Astrocyte of the cerebellum (primary cell): ENCODE measurements at places on chromosomes 3 and 15.

- no peak for DNase-seq
Observed at GRCh38 chr3:125126323-125126722, 70.5 kb upstream of the HEG1 start.

GRCh38 chr3:55178336-55178735 is 250.5 kb upstream of the LRTM1 start:
- DNase-seq: no peak

DNA sequence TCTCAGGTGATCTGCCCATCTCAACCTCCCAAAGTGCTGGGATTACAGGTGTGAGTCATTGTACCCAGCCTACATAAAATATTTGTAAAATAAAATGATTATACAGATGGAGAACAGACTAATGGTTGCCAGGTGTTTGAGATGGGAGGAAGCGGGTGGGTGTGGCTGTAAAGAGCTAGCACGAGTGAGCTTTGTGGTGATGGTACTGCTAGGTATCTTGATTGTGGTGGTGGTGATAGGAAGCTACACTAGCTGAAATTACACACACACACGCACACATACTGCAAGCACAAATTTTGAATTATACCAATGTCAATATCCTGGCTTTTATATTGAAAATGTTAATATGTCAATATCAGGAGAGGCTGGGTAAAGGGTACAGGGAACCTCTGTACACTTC is 5.4 kb downstream of the PGPEP1L start:
- no peak for DNase-seq

DNA sequence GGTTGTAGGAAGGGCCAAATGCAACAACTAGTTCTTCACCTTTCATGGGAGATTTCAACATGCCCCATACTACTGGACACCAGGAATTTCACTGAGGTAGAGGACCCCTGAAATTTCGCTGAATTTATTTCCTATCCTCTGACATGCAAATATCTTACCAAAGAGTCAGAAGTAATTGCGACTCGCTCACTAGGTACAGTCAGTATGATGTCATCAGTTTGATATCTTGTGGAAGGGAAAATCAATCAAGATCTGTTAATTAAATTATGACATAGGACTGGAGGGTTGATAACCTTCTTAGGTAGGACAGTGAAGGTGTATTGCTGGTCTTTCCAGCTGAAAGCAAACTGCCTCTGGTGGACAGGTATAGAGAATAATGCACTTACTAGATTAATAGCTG is 74.9 kb upstream of the TNIK start:
- DNase-seq: no peak

DNA sequence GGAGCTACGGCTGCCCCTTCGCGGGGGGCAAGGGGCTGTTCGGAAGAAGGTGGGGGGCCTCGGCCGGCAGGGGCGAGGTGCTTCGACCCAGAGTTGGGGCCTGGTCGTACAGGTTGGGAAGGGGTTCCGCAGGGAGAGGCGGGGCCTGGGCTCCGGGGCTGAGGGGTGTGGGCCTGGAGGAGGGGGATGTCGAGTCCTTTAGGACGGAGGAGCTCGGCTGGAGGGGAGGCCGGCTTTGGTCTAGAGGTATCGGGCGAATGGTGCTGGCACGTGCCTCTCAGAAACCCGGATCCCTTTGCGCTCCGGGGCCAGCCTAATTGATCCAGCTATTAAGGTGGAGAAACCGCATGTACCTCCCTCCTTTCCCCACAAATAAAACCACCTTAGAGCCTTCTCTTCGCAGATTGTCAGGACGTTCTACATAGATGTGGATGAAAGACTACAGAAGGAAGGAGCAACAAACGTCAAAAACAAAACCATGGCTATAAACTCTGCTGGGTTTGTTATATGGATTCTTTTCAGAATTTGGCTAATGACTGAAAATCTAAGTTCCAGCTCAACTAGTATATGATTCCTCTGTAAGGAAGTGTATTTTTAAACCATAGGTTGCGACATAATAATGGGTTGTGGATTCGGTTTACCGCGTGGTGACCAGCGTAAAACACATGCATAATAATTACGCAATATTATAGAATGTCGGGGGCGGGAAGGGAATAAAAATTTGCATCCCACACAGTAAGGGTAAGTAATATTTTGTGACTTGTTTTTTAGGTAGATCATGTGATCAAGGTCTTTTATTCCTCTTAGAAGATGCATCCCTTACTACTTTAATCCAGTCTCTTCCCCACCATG is 644 bp upstream of the NGLY1 start:
- no peak for DNase-seq

GRCh38 chr15:30063835-30064546 is 18.8 kb upstream of the GOLGA8J start:
- DNase-seq: no peak

GRCh38 chr15:70528816-70529215 is 234.5 kb downstream of the UACA start:
- DNase-seq: no peak

GRCh38 chr3:189276444-189277219 is 104.9 kb downstream of the TPRG1 start:
- peak; percentile 92 for DNase-seq

- DNase-seq: no peak
Observed at GRCh38 chr15:73826711-73827251, 46.6 kb upstream of the TBC1D21 start.

DNA sequence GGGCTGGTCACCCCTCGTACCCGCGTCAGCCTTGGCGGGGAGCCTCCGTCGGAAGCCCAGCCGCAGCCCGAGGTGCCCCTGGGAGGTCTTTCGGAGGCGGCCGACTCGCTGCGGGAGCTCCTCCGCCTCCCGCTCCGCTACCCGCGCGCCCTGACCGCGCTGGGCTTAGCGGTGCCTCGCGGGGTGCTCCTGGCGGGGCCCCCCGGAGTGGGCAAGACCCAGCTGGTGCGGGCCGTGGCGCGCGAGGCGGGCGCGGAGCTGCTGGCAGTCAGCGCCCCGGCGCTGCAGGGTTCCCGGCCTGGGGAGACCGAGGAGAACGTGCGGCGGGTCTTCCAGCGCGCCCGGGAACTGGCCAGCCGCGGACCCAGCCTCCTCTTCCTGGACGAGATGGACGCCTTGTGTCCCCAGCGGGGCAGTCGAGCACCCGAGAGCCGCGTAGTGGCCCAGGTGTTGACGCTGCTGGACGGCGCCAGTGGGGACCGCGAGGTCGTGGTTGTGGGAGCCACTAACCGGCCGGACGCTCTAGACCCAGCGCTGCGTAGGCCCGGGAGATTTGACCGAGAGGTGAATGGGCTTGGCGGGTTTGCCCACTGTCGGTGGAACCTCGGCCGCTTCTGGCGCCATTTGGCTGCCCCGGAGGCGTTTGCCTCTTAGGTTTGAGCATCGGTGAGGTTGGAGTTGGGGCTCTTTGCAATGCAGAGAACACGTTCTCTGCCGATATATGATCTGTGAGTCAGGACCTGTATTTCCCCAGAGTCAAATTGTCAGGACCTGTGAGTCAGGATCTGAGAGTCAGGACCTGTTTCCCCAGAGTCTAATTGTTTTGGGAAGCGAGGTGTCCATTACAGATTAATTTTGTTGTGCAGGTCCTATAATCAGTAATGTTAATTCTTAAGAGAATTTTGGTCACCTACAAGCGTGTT is 24.9 kb upstream of the GATM start:
- no peak for DNase-seq

- peak; percentile 20 for DNase-seq
Observed at GRCh38 chr15:61035311-61035710, 193.8 kb downstream of the RORA start.

DNA sequence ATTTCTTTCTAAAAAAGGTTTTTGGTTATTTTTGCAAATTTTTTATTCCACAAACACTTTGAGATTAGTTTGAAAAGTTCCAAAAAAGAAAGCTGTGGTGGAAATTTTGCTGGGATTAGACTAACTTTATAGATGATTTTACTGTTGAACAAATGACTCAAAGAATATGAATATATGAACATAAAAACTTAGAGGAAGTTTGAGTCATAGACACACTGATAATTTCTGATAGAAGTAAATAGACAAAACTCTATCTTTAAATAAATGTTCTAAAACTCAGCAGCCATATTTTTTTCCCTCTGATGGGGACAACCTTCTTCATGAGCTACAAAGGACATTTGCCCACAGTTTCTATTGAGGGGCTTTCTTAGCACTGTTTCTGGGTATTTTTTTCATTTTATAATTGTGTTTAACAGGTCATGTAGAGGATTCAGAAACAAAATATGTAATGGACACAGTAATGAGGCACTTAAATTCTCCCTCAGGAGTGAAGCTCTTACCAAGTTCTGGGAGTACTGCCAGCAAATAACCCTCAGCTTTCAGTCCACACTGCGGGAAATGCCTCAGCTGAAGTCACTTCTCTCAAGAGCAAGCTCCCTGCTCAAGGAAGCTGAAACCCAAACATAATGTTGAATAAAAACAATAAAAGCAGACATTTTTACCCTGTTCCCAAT is 157.6 kb downstream of the NFKBIZ start:
- peak; percentile 98 for DNase-seq

GRCh38 chr3:187856555-187856954 is 111.3 kb upstream of the BCL6 start:
- no peak for DNase-seq

DNA sequence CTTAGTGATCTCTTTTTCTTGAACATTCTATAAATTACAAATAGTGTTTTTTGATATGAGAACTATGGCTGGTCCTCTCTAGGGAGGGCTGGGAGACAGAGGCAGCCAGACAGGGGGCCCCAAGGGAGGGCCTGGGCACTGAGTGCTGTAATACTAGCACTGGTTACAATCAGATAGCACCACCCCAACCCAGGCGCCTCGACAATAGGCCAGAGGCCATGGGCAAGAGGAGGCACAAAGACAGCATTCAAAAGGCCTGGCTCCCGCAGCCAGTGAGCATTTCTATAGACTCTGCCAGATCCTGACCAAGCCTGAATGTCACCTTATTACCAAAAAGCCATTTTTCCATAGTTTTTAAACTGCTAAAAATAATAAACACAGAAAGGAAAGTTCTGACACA is 158.5 kb downstream of the THRB start:
- no peak for DNase-seq

- no peak for DNase-seq
Observed at GRCh38 chr3:18411541-18411940, 13.6 kb downstream of the SATB1 start.

- DNase-seq: no peak
Observed at GRCh38 chr3:196643201-196643749, 3.8 kb downstream of the NRROS start.

DNA sequence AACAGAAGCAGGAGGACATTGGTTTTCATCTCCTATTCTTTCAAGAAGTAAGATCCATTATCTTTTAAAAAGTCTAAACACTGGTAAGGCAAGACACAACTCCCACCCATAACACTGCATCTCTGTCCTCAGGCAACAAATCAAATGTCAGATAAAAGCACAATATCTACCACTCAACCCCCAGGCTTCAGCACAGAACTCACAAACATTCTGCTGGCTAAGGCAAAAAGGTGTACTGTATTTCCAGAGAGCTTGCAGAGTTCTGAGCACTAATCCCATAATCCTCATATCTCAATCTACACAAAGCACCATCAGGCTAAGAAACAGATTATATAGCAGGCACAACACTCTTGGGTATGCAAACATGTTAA is 20.9 kb downstream of the RAF1 start:
- DNase-seq: no peak

DNA sequence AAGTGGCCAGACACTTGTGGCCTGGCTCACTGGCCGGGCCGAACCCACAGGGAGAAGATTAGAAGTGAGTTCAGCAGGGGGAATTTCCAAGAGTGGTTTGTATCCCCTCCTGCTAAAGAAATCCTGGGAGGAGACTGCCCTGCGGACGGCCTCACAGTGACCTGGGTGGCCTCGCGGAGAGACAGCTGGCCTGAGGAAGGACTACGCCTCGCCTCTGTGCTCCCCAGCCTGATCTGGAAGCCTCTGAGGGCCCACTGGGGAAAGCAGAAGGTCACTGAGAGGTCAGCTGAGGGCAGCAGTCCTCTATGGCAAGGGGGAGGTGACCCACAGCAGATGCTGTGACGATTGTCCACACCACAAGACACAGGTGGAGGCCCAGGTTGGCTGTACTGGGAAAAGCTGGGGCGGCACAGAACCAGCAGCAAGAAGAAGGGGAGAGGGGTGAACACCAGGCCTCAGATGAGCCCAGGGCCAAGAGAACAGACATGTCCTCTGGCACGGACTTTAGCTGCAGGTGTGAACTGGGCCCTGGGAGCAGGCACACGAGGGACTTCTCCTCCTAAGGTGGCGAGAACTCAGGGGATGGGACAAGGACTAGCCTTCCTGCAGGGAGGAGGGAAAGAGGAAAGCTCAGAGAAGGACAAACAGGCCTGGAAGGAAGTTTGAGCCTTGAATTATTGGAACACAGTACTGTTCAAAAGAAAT is 37.2 kb upstream of the DLG1 start:
- DNase-seq: no peak

DNA sequence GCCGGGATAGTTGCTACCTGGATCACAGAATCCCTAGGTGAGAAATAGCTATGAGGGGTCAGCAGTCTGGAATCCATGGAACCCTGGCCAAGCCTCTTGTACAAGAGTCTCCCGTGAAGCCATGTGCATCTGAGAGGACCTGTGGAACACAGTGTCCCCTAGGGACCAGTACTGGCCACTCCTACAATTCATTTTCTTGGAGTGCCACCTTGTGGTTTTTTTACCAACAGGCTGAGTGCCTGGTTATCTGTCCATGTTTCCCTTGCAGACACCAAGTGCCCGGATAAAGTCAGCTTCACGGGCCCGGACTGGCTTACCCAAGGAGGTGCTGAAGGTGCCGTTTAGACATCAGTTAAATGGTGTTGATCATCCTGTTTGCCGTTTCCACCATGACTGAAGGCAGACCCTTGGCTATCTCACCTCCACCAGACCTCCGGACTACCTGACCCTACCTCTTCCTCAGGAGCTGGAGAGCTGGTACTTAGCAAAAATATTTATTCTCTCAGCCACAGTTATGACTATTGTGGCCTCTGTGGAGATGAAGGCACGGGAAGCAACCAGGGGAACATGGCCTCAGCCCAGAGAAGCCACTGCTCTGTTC is 93.9 kb downstream of the RBPMS2 start:
- peak; percentile 41 for DNase-seq

GRCh38 chr3:64824394-64824909 is 136.7 kb upstream of the ADAMTS9 start:
- no peak for DNase-seq

GRCh38 chr15:78301828-78302227 is 2.4 kb upstream of the SKIC8 start:
- DNase-seq: no peak

GRCh38 chr3:44913868-44914468 is 39.6 kb downstream of the TGM4 start:
- DNase-seq: peak; percentile 49

DNA sequence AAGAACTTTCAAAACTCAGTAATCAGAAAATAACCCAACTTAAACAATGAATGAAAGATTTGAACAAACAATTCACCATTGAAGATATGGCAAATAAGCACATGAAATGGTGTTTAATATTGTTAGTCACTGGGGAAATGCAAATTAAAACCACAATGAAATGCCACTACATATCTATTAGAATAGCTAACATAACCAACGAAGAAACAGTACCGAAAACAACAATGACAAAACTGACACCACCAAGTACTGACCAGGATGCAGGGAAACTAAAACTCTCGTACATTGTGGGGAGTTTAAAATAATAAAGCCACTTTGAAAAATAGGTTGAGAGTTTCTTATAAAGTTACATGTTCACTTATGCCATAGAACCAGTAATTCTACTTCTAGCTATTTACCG is 69.1 kb downstream of the KBTBD8 start:
- DNase-seq: no peak
